ENCODE measurements at places on chromosomes 4 and X.

- no peak for DNase-seq
Measured at GRCh38 chr4:80197601-80198440, 518 bp downstream of the PRDM8 start.

GRCh38 chrX:27599928-27600327, 9.8 kb downstream of the DCAF8L2 start:
- DNase-seq = no peak

- peak; percentile 33 for DNase-seq
Measured at GRCh38 chr4:54659313-54659712, 1.6 kb downstream of the KIT start.

DNA sequence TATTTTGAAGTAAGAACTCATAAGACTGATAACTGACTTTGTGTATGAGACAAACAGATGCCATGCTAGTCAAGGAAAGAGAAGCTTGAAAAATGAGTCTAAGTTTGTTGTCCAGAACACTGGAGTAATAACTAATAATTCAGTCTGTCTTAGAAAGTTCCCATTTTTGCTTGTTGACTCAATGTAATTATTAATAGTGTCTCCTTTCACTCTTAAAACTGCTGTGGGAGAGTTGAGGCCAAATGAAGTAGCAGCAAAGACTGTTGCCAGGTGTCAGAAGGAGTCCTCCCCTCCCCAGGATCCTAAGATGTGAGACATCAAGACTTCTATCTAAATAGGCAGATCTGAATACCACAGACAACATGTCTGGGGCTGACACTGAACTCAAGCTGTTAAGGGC, 20.8 kb upstream of the FAM13A start:
- no peak for DNase-seq

All from brain microvascular endothelial cell (primary cell).